Left renal pelvis (tissue), 4 donors: ENCODE measurements at places on chromosomes 11 and 22.
A peak's percentile ranks its signal among the peaks of the same experiment; 100 is the strongest.

DNA sequence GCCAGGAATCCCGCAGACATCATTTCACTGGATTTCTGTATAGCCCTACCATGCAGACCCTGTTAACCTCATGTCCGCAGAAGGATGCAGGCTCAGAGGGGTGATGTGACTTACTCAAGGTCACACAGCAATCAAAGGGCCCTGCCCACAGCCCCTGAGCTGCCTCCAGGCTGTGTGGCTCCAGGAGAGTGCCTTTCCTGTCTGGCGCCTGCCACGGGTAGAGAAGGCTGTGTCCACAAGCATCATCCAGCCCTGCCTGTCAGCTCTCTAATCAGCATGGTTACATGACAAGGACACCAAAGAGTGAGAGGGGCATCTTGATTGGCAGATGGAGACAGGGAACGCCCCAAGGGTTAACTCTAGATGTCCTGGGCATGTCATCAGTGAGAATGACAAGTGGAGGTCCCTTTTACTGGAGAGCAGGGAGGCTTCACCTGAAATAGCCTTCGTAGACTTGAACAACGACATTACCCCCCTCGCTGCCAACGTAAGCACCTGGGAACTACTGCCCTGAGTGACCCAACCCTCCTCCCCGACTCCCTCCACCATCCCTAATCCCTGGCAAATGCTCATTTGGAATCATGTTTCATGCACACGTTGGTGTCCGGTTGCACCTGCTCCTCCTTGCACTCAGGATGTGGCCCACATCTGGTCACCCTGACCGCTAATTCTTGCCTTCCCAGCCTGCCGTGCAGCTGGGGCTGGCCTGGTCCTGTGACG lies 6.9 kb downstream of the FGF19 start:
- no peak for DNase-seq

- no peak for DNase-seq
Measured at GRCh38 chr11:125958872-125959400, 13.1 kb downstream of the VSIG10L2 start.

DNA sequence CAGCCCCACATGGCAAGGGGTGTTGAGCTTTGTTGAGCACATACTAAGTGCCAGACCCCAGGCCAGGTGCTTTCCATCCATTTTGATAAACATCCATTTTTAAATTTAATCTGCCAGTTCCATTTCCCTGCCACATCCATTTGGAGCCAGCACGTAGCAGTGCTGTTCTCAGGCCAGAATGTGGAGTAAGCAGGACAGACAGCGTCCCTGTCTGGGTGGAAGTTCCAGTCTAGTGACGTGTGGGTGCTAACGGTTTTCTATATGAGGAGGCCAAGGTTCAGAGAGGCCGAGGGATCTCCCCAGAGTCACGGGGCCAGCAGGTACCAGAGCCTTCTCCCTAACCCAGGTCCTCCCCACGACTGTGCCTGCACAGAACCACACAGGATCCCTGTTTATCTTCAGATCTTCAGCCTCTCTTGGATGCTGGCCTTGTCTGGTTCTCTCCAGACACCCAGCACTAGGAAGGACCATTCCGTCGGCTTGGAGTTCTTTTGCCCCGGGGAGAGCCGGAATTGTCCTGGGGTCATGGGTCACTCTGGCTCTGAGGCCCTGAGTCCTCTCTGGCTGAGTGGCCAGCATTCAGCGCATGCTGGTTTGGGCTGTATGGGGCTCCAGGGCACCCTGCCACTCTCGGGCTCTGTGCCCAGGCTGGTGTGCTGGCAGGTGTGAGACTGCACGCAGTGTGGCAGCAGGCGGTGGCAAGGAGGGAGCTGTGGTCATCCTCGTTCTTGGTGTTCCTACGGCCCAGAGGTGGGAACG lies 63.6 kb upstream of the PPARA start:
- no peak for DNase-seq

GRCh38 chr22:35547987-35548721 lies 7.5 kb downstream of the RASD2 start:
- no peak for DNase-seq

- DNase-seq, result no peak
Measured at GRCh38 chr11:7637447-7638157, 35.7 kb downstream of the CYB5R2 start.

DNA sequence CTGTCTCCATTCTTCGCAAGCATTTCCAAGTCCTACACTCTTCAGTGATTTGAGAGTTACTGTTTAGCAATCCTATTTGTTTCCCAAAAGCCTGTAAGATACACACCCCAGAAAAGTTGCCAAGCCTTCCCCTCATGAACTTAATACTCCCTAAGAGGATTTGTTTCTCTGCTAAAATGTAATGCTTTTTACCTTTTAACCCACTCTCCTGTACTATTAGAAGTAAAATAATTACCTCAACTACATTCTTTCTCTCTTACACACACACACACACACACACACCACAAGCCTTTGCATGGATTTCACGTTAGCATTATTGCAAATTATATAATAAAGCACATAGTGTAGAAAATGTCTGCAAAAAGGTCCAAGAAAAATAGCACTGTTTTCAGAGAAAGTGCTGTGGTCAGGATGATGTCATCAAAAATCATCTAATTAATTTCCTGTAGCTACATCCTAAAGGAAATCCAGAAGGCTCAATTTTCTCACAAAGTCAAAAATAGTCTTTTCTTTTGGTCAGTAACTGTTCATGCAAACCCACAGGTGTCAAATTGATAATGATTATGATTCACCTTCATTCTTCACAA lies 364.1 kb upstream of the PITPNB start:
- no peak for DNase-seq

DNA sequence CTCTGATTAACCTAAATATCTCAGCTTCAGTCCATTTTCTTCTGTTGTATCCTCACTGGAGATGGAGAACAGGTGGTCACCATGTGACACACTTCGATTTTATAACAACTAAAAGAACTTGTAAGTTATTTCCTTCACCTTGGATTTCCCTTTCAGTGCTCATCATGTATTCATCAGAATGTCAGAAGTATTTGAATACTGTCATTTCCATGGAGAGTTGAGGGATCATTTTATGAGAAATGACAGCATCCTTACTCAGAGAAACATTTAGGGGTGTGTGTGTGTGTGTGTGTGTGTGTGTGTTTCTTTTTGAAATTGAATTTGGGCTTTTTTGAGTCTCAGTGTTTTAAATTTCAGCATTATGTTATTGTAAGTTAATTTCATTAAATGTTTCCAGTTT lies 205.8 kb downstream of the ARHGAP42 start:
- no peak for DNase-seq

- no peak for DNase-seq
Measured at GRCh38 chr11:58726737-58727414, 4.9 kb downstream of the GLYAT start.

DNA sequence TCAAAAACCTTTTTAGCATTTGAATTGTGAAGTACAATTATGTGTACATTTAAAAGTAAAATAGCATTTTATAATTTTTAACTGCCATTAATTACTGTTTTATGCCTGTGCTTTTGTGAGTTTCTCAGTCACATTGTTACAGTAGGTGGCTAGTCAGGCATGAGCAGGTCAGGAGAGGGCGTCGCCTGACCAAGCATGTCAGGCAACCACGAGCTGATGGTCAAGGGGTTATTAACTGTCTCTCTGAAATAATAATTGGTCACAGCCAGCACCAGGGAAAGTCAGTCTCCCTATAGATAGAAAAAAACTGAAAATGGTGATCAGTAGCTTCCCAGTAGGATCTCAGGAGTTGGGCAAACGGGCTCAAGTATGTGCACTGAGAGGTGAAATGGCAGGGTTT lies 19.4 kb upstream of the CCDC81 start:
- DNase-seq, result no peak

DNA sequence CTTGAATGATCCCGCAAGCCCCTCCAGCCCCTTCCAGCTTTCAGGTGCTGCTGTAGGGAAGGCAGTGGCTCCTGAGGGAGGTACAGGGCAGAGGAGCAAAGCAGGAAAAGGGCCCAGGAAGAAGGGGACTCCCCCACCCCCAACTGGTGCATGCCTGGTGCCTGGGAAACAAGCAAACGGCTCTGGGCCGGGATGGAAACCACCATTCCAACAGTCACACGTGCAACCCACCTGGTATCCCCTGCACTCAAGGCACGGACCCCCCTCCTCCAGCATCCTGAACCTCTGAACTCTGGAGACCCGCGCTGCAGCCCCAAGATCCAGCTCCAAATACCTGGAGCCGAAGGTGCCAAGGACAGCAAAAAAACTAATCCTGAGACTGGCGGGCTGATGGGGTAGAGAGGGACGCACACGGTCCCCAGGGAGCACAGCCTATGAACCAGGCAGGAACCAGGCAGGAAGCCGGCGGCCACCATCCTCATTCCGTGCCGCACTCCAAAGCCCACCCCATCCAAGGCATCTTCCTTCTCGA lies 537 bp downstream of the SCN4B start:
- no peak for DNase-seq

DNA sequence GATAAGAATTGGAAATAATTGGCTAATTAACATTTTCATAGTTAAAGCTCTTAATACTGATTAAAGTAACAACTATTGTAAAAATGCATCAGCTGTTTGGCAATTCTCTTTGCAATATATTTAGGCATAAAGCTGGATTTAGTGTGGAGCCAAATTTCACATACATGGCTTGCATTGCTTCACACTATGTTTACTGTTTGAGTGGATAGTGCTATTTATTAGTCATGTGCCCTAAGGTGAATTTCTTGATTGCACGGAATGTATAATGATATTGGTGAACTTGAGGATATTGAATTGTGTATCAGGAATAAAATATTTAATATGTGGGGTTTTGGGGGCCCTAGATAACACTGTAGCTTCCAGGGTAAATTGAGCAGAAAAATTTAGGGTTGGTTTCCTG lies 100.9 kb downstream of the AASDHPPT start:
- no peak for DNase-seq

DNA sequence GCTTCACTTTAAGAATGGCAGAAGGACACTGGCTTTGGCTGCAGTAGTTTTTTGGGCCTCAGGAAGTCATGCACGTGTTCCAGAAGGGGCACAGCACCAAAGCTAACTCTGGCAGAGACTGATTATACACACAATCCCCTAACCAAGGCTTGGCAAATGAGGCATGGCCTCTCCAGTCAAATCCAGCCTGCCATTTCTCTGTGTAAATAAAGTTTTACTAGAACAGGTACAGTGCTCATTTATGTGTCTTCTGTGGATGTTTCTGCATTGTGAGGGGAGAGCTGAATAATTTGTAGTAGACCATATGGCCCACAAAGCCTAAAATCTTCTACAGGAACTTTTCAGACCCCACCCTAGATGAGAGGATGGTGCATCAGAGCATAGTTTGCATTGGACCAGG lies 46.4 kb upstream of the MN1 start:
- DNase-seq, result no peak

DNA sequence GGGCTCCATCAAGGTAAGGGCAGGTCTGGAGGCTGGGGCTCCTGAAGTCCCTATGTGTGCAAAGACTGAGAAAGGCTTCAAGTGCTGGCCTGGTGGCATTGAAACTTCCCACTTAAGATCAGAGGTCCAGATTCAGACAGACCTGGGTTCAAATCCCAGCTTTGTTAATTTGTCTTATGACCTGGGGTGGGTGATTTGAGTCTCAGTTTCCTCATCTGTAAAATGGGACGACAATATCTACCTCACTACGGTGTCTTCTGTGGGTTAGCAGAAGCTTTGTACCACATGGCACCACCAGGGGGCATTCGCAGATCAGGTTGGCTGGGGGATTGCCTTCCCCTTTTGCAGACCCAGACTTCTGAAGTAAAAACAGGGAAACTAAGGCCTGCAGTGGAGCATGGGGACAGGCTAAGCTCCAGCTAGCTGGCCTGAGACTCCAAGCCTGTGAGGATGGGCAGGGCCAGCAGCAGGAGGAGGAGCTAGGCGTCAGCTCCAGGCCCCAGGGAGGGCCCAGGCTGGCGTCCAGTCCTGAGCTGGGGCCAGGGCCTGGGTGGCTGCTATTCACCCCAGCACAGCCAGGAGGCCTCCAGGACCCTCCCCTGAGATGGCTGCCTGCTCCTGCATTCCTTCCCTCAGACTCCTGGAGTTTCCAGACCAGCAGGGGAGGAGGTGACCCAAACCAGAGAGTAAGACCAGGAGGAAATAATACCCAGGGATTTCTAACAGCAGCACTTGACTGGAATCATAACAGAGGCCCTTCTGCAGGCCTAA lies 1.5 kb downstream of the CASTOR1 start:
- DNase-seq, result no peak

- DNase-seq, result no peak
Measured at GRCh38 chr22:45455621-45456020, 42.1 kb downstream of the RIBC2 start.

- DNase-seq, result peak; percentile 54
Measured at GRCh38 chr22:32644252-32645100, 157.0 kb upstream of the TIMP3 start.

- DNase-seq, result no peak
Measured at GRCh38 chr11:16561150-16561549, 177.3 kb upstream of the C11orf58 start.

- DNase-seq, result no peak
Measured at GRCh38 chr11:78230161-78230877, 41.6 kb downstream of the USP35 start.

DNA sequence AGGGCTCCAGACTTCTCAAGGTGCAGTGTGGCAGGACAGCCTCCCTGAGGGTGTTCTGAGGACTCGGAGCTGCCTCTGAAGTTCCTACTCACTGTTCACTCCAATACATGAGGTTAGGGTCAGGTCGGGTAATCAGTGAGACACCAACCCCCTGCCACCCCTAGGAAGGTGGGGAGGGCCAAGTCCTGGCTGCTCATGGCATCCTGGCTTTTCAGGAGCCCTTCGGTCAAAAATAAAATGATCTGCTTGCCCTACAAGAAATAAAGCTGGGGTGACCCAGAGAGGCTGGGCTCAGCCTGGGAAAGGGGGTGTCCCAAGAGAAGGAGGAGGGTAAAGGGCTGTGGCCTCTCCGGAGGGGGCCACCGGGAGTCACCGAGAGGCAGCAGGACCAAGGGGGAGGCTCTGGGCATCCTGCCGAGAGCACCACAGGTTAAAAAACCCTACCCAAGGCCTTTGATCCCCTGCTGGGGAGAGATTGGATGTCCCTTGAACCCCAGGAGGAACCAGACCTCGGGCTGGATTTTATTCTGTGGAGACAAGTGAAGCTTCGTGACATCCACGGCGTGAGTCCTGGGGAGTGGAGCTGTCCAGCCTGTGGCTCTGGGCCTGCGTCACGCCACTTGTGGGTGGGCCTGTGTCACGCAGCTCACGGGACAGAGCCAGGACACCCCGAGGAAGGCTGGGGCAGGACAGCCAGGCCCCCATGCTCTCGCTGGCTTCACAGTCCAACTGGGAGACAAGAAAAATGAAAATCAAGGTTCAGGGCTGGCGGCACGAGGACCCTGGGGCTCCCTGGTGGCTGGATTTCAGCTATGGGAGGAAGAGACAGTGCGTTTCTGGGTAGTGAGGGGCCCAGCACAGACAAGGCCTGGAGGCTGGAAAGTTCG lies 102.2 kb upstream of the FGF3 start:
- DNase-seq, result no peak
